K562 (cell line): ENCODE measurements at places on chromosomes 4 and X. TPM values are rescaled to one million over a fixed set of nuclear protein-coding genes. Genes with fewer than 3 reads are reported as not detected.

ASB5 gene
- total RNA-seq: not detected in 2 replicates

SOX3 gene
- total RNA-seq: not detected in 2 replicates

- no peak overlapping the region for H3K27ac ChIP-seq
- no peak for DNase-seq
- H3K27me3 ChIP-seq: no peaks in the 10 kb centered on the region
These were observed 98.7 kb downstream of the CFAP299 start for GRCh38 chr4:80434238-80434637.

GRCh38 chrX:70525733-70526132, 81.1 kb downstream of the DLG3 start:
- no peak overlapping the region for H3K4me3 ChIP-seq
- DNase-seq: no peak
- no peaks in the 10 kb centered on the region; the same call in 2 of the 3 replicates for H3K27me3 ChIP-seq
- H3K27ac ChIP-seq: no peak overlapping the region
- H3K36me3 ChIP-seq: no peaks in the 10 kb centered on the region
